Right kidney (tissue), 9 donors: ENCODE measurements at places on chromosomes 1 and 21.

GRCh38 chr1:186875896-186876835 lies 47.4 kb downstream of the PLA2G4A start:
- no peak for DNase-seq

DNA sequence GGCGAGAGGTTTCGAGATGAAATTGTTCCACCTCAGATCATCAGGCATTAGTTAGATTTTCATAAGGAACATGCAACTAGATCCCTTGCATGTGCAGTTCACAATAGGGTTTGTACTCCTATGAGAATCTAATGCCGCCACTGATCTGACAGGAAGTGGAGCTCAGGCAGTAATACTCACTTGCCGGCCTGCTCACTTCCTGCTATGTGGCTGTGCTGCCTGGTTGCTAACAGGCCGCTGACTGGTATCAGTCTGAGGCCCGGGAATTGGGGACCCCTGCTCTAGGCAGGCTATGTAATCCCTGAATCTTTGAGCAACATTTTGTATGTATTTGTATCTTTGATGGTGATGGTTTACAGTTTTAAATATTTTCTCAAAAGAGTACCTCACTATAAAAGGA lies 32.5 kb downstream of the XKR8 start:
- no peak for DNase-seq

DNA sequence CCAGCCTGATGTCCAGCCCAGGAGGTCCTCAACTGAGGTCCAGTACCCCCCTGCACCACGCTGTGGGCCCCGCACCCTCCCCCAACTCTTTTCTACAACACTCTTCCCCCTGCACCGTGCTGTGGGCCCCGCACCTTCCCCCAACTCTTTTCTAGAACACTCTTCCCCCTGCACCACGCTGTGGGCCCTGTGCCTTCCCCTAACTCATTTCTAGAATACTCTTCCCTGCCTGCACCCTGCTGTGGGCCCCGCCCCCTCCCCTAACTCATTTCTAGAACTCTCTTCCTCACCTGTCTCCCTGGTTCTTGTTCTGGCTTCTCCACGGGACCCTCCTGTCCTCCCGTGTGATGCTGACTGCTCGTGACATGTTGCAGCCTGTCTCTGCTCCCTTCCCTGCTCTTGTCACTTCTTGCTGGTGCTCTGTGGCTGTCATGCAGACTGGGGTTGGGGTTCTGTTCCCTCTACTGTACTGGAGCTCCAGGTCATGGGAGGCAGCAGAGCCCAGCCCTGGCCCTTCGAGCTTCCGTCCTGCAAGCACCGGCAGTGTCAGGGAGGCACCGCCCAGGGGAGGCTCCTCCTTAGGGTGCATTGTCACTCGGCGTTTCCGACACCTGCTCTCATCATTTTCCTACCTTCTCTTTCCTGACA lies 160.1 kb upstream of the COL6A1 start:
- DNase-seq = no peak

GRCh38 chr1:193555662-193556441 lies 369.4 kb upstream of the B3GALT2 start:
- no peak for DNase-seq

DNA sequence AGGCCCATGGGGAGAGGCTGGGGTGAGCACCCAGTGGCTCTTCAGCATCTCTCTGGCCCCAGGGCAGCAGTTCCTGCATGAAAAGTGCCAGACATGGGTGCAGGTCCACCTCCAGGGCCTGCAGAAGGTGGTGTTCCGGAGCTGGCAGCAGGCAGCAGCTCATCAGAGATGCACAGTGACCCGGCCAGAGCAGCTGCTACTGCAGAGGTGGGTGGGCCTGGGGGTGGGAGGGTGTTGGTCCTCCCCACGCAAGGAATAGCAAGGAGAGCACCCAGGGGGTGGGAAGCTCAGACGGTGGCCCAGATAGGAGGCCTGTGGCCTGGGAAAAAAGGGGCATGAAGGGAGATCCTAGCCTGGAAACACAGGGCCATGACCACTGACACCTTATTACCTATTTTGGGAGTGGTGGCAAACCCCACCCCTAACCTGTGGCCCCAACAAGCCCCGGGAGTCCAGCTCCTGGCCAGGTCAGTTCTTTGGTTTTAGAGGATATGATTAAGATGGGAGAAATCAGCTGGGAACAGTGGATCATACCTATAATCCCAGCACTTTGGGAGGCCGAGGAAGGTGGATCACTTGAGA lies 20.2 kb downstream of the C1orf167 start:
- no peak for DNase-seq

GRCh38 chr1:23931491-23931880 lies 18.3 kb upstream of the CNR2 start:
- no peak for DNase-seq
